ENCODE measurements at places on chromosomes 3 and 15.
A peak's percentile ranks its signal among the peaks of the same experiment; 100 is the strongest.

DNA sequence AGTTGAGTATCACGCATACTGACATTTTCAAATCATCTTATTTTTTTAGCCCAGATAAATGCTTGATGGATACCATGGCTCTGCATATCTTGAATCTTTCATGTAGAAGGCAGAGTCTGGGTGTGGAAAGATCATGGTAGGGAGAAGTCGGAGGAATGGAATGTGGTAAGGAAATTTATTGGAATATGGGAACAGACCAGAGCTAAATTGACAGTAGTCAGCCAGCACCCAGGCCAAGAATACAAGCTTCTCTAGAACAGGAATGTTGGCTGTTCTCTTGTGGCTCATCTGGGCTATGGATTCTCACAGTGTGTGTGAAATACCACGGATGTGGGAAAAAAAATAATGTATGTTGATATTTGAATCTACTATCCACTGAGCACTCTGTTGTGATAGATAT lies 305.7 kb upstream of the COL8A1 start:
- DNase-seq = no peak

DNA sequence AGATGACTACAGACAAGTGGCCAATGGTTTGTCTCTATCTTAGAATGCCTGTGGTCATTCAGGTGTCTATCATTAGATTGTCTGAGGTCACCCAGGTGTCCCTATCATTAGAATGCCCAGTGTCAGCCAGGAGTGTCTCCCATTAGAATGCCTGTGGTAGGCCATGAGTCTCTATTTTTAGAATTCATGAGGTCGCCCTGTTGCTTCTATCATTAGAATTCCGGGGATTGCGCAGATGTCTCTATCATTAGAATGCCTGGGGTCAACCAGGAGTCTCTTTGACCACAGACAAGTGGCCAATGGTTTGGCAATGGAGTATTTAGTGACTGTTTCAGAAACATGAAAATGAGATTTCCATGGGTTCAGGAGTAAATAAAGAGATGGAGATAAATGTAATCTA lies 7.6 kb downstream of the RTP2 start:
- DNase-seq = no peak

DNA sequence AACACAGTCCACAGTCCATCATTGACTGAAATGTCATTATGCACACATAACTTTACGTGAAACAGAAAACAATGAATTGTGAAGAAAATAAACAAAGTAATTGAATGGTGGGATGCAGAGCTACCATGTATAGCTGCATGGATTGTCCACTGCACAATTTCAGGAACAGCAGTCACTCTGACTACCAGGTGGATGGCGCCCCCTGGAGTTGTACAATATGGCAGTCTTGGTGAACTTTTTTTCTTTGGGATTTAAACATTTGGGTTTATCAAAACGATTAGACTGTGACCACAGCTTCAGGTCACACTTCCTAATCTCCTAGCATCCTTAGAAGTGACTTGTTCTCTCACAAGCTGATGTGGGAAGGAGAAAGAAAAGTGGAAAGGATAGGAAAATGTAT lies 48.9 kb upstream of the TCF12 start:
- DNase-seq = no peak

DNA sequence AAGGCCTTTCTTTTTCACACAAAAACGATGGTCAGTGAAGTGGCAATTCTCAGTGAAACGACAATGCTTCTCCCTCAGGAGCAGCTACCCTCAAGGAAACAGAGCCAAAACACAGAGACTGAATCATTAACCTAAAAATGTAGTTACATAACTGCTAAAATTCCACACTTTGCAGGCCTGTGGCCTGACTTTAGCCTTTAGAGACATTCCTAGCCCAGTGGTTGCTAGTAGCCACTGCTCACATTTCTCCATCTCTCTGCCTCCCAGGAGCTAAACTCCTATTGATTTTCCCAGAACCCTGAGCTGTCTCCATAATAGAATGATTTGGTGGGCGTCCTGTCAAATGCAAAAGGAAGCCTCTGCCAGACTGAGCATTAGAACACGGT lies 630.1 kb upstream of the KCNMB2 start:
- DNase-seq = no peak

GRCh38 chr3:50633230-50633790 lies 16.4 kb downstream of the MAPKAPK3 start:
- DNase-seq = no peak

GRCh38 chr15:25730918-25731317 lies 132.2 kb downstream of the ATP10A start:
- DNase-seq = no peak

- DNase-seq = peak; percentile 7
These were observed 127.9 kb downstream of the ST8SIA2 start for GRCh38 chr15:92521624-92522008.

GRCh38 chr3:113531826-113532697 lies at the start of gene SIDT1:
Gene SIDT1 (plus strand): TSS chr3:113532555. CDS start chr3:113533022, 467 bp downstream.
- no peak for DNase-seq

GRCh38 chr3:128851601-128852000 lies 27.8 kb upstream of the ACAD9 start:
- DNase-seq = no peak

- no peak for DNase-seq
These were observed 13.0 kb upstream of the MAPK6 start for GRCh38 chr15:52005748-52006701.

- DNase-seq = no peak
These were observed 248.2 kb downstream of the TBC1D5 start for GRCh38 chr3:17494117-17494809.

Data from stimulated activated CD8-positive, alpha-beta memory T cell treated with anti-CD3 and anti-CD28 coated beads, Interleukin-7, amount 100 ng/mL, for 1 hour (primary cell).